ENCODE measurements at places on chromosomes 4 and X.

DNA sequence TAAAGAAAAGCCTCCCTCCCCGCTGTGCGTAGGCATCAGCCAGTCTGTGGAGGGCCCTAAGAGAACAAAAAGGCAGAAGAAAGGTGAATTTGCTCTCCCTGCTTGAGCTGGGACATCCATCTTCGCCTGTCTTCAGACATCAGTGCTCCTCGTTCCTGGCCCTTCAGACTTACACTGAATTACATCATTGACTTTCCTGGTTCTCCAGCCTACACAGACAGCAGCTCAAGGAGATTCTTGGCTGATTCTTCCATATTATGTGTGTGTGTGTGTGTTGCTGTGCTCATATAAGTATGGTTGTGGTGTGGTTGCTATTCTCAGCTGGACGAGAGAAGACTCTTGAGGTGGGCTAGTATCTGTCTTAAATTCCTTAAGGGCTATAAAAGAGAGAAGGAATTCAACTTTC, 35.5 kb upstream of the CD99L2 start:
- no peaks in the 10 kb centered on the region for H3K27me3 ChIP-seq
- DNase-seq = peak; percentile 1
- H3K27ac ChIP-seq = peak overlapping the region; percentile 80
- H3K4me3 ChIP-seq = no peak overlapping the region

DNA sequence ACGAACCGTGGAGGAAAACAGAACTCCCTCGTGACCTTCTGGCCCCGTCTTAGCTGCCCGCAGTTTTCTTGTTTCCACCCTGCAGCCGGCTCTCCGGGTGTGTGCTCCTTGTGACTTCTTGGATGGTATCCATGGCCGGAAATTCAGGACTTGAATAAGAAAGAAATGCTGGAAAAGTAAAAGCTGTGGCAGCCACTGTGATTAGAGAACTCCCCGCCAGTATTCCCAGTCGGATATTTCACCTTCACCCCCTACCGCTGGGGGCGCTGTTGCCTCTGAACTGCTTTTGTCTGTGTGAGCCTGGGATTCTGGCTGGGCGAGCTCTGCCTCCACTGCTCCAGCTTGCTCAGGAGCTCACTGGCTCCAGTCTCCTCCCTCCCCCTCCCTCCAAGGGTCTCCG, 41.5 kb upstream of the CYP4V2 start:
- H3K4me1 ChIP-seq = peaks cover 8% of the 10 kb centered on the region
- H3K27me3 ChIP-seq = no peaks in the 10 kb centered on the region
- H3K27ac ChIP-seq = no peak overlapping the region
- peaks cover 5% of the 10 kb centered on the region for H3K36me3 ChIP-seq
- H3K4me3 ChIP-seq = no peak overlapping the region

DNA sequence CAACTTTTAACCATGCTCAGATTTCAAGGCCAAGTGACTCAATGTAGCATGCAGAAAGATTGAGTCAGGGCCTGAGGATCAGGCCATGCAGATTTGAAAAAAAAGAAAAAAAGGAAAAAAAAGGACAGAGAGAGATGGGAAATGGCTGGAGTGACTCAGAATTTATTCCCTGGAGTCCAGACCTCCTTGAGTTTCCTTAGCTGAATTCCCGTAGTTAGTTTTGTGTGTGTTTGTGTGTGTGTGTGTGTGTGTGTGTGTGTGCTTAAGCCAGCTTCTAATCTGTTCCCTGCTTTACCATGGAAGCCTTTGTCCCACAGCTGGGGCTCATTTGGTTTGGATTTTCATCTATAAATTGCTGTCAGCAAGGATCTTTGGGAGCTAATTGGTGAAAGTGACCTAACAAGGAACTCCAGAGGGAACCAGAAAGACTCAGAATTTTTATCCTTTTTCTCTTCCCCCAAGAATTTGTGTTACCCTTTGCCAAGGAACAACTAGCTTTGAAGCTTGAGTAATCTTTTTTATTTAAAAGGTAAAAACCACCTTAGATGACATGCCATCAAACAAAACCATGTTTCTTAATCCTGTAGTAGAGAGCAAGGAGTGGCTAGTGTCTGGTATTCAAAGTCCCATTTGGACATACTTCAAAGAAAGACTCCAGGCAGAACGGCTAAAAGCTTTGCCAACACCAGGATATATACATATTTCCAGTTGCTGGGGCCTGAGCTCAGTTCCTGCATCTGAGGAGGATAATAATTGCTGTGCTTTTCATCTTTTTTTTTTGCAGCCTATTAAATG, 109.0 kb upstream of the DDIT4L start:
- H3K36me3 ChIP-seq = no peaks in the 10 kb centered on the region
- no peaks in the 10 kb centered on the region for H3K27me3 ChIP-seq
- H3K4me3 ChIP-seq = no peak overlapping the region
- peaks cover 29% of the 10 kb centered on the region for H3K4me1 ChIP-seq
- H3K27ac ChIP-seq = peak overlapping the region; percentile 72

DNA sequence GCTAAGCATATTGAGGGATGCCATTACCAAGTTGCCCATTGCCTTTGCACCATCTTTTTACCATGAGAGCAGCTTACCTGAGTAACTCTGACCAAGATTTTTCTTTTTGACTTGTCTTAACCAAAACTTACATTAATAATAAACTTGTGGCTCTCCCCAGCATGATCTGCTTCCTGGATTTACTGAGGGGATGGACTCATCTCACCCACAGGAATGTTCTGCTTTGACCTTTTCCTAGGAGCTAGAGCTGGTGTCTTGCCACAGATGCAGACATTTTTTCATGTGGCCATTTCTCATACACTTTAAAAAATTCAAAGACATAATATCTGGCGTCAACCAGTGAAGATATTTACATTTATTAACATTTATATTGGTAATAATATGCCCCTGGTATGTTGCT, 79.2 kb upstream of the EFHC2 start:
- H3K27ac ChIP-seq = no peak overlapping the region
- no peaks in the 10 kb centered on the region for H3K4me1 ChIP-seq
- H3K36me3 ChIP-seq = no peaks in the 10 kb centered on the region

DNA sequence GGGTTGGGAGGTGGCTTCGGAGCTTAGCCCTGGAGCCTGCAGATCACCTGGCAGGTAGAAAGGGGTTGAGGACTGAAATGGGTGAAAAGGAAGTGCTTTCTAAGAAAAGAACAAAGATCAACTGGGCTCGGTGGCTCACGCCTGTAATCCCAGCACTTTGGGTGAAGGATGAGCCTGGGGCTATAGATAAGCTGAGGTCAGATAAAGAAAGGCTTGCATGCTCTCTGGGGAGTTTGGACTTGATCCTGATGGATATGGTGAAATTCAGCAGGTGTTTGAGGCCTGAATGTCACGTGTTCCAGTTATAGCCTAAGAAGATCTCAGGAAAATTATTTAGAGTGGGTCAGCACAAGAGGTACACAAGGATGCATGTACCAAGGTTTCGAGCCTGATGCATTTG, 40.8 kb downstream of the SLC34A2 start:
- no peak overlapping the region for H3K27ac ChIP-seq
- H3K36me3 ChIP-seq = peaks cover 2% of the 10 kb centered on the region

GRCh38 chr4:47945930-47946726, 31.7 kb upstream of the NFXL1 start:
- H3K4me1 ChIP-seq = no peaks in the 10 kb centered on the region
- DNase-seq = no peak
- no peak overlapping the region for H3K27ac ChIP-seq
- no peak overlapping the region for H3K4me3 ChIP-seq
- no peaks in the 10 kb centered on the region for H3K36me3 ChIP-seq

DNA sequence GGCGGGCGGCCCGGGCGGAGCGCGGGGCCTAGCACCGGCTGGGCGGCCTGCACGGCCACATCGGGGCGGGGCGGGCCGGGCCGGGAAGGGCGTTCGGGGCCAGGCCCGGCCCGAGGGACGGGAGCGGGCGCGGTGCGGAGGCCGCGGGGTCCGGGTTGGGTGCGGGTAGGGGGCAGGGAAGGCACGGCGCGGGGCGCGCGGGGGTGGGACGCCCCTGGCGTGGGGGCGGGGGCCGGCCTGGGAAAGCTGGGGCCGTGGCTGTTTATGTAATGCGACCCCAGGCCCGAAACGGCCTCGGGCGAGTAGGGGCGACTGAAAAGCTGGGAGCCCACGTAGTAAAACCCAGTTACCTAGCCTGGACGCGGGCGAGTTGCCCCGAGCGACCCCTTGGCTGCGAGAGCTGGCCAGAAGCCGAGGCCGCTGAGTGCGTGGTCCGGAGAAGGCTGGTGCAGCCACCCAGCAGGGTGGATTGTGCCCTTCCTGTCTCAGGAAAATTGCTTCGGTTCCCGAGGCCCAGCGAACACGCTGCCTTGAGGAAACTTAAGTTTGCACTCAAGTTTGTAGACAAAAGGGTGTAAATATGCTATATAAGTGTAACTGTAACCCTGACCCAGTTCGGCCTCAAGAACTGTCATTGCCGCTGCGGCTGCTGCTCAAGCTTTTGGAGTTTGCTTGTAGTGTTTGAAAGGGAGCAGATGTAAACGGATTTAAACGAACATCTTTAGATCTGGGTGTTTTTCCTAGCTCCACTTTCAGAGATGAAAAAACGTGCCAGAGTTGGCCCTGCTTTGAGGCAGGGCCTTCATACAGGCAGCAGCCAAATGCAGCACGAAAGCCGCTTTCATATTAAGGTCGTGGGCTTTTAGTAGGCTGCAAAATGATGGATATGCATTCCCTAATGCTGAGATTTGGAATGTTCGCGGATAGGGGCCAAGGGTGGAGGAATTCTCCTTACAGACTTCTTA, 674 bp downstream of the SEC24B start:
- DNase-seq = no peak
- peak overlapping the region; percentile 71 for H3K4me3 ChIP-seq
- peaks cover 5% of the 10 kb centered on the region for H3K36me3 ChIP-seq
- no peaks in the 10 kb centered on the region for H3K27me3 ChIP-seq
- peaks cover 55% of the 10 kb centered on the region for H3K4me1 ChIP-seq
- H3K27ac ChIP-seq = peak overlapping the region; percentile 89

DNA sequence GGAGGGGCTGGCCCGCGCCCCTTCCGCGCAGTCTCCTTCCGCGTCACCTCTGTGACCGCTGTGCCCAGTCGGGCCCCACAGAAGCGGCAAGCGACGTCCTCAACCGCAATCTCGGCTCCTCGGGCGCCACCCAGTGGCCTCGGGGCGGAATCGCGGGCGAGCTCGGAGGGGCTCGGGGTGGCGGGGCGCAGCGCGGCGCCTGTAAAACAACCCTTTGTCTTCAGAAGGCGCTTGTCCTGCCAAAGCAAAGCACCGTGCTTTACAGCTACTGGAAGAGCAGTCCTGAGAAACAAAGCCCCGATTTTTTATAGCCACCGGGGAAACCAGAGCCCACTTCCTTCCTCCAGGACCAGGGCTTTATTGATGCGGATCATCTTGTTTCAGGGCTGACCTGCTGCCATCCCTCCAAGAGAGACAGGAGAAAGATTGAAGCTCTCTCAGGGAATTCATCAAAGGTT, 37.3 kb upstream of the CDKN2AIP start:
- H3K27ac ChIP-seq = peak overlapping the region; percentile 45
- H3K4me1 ChIP-seq = peaks cover 7% of the 10 kb centered on the region
- no peaks in the 10 kb centered on the region for H3K27me3 ChIP-seq
- peak overlapping the region; percentile 69 for H3K4me3 ChIP-seq
- peak; percentile 84 for DNase-seq

Measured in chondrocyte (in vitro differentiated cells).